ENCODE measurements at places on chromosomes 6 and 20.

GRCh38 chr6:26230351-26230750, 134.6 kb upstream of the BTN3A2 start:
- no peak for DNase-seq

GRCh38 chr20:63191400-63191799, 24.5 kb downstream of the YTHDF1 start:
- no peak for DNase-seq

DNA sequence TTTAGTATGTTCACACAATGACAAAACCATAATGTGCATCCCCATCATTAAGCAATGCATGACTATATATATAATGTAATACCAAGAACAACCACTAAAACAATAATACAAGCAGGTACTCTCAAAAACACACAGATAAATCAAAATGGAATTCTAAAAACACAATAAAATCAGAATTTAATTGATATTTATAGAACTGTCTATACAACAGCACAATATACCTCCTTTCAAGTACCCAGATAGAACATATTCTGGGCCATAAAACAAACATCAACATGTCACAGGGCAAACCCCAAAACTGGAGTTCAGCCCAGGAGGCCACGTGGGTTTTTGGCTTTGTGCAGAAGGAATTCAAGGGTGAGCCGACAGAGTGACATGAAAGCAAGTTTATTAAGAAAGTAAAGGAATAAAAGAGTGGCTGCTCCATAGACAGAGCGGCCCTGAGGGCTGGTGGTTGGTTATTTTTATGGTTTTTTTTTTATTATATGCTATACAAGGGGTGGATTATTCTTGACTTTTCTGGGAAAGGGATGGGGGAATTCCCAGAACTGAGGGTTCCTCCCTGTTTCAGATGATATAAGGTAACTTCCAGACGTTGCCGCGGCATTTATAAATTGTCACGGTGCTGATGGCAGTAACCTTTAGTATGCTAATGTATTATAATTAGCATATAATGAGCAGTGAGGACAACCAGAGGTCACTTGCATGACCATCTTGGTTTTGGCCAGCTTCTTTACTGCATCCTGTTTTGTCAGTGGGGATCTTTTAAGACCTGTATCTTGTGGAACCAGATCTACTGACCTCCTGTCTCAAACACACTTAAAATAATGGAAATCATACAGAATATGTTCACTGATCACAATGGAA, 5.6 kb downstream of the RAB23 start:
- DNase-seq: no peak

DNA sequence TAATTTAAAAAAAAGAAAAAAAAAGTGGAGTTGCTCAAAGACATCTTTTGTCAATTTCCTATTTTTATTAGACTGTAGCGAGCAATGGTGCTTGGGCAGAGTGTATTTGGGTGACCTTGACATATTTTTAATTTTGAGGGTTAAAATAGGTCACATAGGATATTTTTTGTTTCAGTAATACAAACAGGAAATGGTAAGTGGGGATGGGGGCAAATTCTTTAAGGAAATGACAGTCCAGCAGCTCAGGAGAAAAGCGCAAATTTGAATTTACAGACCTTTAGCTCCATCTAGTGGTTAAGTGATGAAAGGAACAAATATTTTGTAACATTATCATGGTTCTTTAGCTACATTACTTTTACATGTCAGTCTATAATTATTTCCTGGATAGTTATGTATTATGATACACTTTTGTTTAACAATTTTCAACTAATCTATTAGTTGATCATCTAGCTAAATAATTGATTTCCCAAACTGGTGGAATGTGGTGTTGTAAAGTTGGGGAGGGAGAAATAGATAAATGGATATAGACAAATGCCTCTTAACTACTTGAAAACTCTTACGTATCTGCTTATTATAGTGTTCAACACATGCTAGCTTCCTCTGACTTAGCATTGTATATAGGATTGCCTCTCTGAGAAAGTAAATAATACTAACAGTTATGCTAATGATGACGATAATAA, 10.0 kb downstream of the CITED2 start:
- DNase-seq: peak; percentile 57

- DNase-seq: peak; percentile 91
Measured at GRCh38 chr6:134174672-134175531, 122.5 kb upstream of the SLC2A12 start.

DNA sequence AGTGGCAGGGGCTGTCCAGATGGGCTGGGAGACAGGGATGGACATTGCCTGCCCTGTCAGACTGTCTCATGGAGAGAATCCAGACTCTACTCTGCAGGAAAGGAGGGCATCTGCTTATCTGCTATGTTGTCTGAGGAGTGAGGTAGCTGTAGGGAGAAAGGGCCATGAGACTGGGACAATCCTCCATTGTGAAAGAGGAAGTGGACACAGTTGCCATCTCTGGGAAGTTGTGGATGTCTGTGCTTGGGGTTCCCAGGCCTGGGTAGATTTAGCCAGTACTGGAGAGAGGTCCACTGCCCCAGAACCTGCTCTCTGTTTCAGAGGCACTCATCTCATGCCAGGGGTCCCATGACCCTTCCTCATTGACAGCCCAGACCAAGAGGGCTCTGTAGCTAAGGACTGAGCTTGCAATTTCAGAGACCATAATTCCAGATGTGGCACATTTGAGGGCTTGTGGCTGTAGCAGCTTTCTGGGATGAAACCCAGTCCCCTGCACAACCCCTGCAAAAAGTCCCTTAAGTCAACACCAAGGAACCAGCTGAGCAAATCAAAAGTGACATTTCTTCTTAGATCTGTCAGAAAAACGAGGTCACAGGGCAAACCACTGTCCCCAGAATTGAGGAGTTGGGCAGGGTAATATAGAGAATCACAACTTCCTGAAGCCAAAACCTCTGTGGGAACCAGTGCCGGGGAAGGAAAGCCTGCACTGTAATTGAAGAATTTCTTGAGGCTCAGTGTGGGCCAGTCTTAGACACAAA, 4.1 kb upstream of the SIRPG start:
- no peak for DNase-seq

GRCh38 chr6:9057937-9058336, 622.6 kb upstream of the SLC35B3 start:
- DNase-seq: no peak

DNA sequence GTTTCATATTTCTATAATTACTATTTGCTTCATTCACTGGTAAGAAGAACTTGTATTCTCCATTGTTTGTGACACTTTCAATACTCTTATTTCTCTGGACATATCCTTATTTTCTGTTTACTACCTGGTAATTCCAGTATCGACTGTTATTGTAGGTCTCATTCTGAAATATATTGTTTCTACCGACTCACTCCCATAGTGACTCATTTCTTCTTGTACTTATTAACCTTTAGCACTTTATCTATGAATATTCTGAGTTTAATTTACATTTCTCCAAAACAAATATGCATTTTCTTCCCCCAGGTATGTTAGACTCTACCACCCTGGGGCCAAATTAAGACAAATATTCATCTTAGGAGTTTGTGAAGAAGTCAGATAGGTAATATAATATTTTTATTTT, 164.5 kb upstream of the BTBD3 start:
- DNase-seq: no peak

DNA sequence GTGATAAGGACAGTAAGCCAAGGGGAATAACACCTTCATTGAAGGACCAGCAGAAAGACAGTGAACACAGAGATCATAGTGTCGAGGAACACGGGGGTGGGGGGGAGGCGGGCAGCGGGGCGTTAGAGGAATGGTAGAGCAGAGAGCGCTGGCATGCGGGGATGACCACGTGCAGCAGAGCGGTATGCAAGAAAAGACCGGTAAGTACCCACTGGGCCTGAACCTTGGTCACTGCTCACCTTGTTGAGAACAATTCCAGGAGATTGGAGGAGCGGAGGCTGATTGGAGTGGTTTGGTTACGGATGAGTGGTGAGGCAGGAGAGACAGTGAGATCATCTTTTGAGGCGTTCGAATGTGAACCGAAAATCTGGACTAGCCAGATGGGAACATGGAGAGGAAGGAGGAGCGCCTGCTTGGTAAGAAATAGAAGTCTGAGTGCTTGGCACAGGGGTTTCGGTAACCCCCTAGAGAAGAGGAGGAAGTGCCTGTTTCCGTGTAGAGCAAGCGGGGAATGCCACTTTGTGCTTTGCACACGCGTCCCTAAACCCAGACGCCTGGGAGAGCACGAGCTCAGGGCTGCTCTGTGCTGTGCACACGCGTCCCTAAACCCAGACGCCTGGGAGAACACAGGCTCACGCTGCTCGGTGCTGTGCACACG, 70.0 kb downstream of the FAM120B start:
- no peak for DNase-seq
